Activated T-cell treated with anti-CD3 and anti-CD28 coated beads for 4 hours (primary cell): ENCODE measurements at places on chromosomes 7 and 10.

GRCh38 chr7:88361357-88361756 lies 54.7 kb upstream of the STEAP4 start:
- no peak for DNase-seq

DNA sequence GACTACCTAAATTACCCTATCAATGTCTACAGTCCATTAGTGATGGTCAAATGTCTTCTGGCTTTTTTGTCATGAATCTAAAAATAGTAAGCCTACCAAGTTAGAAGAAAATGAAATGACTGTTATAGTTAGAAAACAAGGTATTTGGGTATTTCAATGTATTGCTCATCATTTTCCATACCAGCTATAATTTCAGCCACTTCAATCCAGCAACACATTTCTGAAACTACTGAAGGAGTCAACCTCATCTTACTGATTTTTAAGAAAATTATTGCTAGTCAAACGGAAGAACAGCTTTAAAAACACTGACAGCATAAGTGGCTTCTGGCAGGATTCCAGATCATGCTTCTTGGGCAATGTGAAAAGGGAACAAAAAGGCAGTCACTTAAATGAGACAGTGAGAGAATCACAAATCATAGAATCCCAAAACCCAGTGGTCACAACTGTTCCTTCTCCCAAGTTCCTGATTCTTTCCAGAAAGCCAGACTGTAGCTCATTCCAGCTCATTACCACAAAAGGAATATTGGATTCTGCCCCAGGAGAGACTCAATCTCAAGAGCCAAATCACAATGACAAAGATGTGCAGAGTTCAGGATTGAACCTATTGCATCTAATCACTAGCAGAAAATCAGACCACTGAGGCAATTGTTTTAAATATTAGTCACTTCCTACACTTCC lies 61.2 kb upstream of the LRRN3 start:
- peak; percentile 36 for DNase-seq

DNA sequence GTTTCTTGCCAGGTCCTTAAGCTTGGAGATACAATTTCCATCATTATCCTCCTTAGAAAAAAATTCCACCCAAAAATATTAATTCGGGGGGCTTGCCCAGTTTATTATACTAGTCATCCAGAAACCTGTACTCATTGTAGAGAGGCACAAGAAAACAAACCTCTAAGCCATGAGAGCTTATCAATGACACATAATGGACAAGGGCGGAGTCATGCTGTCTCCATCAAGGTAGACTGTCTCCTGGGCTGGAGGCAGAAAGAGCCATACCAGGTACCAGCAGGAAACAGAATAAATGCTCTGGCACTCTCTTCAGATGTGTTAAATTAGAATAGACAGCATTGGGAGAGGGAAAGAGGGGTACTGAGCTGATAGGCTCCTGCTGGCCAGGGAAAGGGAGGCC lies 69.8 kb upstream of the GSDME start:
- DNase-seq, result no peak

DNA sequence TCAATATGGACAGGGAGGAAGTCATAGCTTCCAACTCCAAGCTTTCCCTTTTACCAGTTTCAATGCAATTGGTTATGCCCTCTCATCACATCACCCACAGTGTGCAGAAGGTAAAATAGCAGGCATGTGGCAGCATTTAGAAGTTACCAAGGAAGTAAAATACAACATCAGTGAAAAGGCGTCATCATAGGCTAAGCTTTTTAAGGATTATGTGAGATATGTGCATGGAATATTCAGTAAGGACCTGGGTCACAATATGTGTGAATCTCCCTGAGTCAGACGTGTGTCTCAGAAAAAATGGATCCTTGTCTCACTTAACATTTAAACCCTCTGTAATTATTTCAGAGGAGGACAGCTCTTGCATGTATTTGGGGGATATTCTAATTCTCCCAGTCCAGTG lies 522.8 kb upstream of the POM121L12 start:
- no peak for DNase-seq

GRCh38 chr7:66758950-66759628 lies 18.6 kb downstream of the RABGEF1 start:
- no peak for DNase-seq

- no peak for DNase-seq
Observed at GRCh38 chr7:37945336-37945735, 24.9 kb downstream of the EPDR1 start.

- no peak for DNase-seq
Observed at GRCh38 chr10:79017882-79018520, 50.8 kb upstream of the ZMIZ1 start.

DNA sequence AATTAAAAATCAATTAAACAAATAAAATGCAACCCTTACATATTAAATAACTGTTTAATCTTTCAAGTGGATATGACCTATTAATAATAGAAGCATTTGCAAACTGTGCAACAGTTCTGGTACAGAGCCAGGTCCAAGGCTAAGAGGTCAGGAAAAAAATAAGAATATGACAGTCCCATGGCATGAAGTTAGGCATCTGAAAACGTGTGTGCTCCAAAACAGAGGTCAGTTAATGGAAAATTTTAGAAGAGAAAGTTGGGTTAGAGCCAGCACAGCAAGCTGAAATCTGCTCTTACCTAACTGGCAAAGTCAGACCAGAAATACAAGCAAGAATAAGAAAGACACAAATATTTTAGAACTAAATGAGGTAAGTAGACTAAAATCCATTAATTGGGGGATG lies 757.7 kb downstream of the GRM8 start:
- no peak for DNase-seq

DNA sequence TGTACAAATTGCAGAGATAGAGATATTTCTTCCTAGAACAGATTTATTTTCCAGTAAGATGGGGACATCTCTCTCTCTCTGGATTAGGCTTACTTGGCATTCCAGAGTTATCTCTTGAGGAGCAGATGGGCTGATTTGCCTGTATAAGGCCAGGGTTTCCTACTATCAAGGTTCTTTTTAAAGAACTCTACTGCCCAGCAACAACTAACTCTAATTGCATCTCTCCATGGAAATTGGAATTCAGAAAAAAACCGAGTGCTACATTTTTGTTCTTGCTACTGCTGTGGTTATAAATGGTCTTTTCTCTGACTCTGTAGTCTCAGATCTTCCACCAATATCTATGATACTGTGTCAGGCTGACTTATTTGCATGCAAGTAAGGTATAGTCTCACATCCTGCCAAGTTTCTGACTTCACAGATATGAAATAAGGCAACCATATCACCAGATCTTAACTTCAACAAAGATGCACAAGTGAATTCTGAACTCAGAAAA lies 161.1 kb downstream of the CRPPA start:
- no peak for DNase-seq

DNA sequence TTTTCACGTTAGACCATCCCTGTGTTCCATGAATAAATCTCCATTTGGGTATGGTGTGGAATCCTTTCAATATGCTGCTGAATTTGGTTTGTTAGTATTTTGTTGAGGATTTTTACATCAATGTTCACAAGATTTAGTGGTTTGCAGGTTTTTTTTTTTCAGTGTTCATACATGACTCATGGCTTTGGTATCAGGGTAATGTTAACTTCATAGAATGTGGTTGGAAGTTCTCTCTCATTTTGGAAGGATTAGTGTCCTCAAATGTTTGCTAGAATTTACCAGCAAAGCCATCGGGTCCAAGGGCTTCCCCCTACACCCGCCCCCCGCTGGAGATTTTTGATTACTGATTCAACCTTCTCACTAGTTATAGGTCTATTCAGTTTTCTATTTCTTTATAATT lies 398.0 kb downstream of the NXPH1 start:
- DNase-seq, result no peak

DNA sequence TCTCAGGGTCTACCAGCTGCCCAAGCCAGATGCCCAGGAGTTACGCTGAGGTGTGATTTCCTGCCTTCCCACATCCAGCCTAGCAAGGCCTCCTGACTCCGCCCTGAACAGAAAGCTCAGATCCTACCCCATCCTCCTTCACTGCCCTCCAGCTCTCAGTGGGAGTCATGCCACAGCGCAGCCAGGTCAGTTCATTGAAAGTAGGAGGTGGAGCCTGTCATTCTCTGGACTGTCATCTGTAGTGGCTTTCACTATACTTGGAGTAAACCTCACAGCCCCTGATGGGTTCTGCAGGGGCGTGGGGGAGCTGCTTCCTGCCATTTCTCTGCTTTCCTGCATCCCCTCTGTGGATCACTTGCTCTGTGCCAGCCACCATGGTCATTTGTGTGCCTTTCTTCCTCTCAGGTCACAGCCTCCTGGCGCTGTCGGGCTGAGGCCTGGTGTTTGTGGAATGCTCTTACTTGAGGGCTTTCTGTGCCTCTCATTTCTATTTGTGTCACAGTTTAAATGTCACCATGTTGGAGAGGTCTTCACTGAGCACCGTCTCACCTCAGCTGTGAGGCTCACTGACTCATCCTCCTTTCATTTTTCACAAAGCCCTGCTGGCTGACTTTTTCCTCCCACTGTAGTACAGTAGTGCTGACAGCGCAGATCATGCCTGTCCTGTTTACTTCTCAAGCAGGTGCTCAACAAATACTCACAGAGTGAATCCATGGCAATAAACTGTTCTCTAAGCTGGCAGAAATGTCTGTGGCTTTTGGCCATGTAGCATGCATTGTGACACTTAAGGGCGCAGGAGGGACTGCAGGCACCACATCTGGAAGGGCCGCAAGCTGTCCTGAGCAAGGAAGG lies 61.0 kb upstream of the TMEM248 start:
- DNase-seq, result no peak

DNA sequence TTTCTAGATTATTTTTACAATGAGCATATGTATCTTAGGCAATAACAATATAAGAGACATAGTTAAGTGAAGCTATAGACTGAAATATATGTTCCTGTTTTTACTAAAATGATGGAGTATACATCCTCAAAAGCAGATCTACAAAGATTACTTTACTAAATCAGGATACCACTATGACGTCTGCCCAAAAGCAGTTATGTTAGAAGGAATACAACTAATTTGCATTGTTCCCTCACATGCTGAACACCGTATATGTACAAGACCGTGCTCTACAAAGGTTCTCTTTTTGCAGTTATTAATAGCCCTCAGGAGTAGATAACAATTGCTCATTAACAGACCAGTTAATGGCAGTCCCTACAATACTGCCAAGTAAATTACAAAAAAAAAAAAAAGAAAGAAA lies 137.5 kb downstream of the CD36 start:
- DNase-seq, result no peak

- no peak for DNase-seq
Observed at GRCh38 chr10:77236029-77236428, 401.6 kb downstream of the KCNMA1 start.

GRCh38 chr7:6242561-6242960 lies 29.9 kb downstream of the CYTH3 start:
- DNase-seq, result no peak

DNA sequence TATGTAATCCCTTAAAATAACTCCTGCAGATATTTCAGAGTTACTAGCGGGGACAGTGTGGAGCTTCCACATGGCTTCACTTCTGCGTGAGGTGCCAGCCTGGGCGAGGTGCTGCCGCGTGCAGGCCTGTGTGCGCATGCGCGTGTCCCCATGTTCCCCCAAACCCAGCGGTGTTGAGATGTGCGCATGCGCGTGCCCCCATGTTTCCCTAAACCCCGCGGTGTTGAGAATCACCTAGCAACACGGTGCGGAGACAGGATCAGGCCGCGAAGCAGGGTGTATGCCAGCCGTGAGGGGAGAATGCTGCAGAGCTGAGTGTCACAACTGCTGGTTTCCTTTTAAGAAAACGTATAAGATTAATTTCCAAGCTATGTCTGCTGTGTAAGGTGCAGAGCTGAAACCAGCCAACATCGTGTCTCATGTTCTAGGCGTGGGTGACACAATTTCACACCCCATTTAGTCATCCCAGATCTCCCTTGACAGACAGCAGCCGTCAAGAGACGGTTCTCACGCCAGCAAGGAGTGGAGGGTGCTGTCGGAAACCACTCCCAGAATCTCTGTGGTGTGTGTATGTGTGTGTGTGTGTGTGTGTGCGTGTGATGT lies 71.9 kb upstream of the ADARB2 start:
- DNase-seq, result no peak

DNA sequence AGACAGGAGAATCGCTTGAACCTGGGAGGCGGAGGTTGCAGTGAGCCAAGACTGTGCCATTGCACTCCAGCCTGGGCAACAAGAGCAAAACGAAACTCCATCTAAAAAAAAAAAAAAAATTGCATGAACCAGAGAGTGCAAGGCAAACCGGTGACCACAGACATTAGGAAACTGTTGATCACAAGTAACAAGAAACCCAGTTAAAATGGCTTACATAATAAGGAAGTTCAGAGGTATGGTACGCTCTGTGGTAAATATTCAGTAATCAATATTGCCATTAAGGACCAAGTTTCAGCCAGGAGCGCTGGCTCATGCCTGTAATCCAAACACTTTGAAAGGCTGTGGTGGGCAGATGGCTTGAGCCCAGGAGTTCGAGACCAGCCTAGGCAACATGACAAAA lies 9.2 kb upstream of the NT5C2 start:
- no peak for DNase-seq

- no peak for DNase-seq
Observed at GRCh38 chr7:150398108-150398964, 19.2 kb downstream of the ZNF775 start.

- DNase-seq, result no peak
Observed at GRCh38 chr10:96097865-96098264, 32.2 kb upstream of the ZNF518A start.

- no peak for DNase-seq
Observed at GRCh38 chr10:30346615-30347014, 2.5 kb downstream of the MTPAP start.

- no peak for DNase-seq
Observed at GRCh38 chr7:134946260-134946659, 40.0 kb upstream of the AGBL3 start.

GRCh38 chr10:116737627-116738327 lies 4.6 kb downstream of the HSPA12A start:
- no peak for DNase-seq

DNA sequence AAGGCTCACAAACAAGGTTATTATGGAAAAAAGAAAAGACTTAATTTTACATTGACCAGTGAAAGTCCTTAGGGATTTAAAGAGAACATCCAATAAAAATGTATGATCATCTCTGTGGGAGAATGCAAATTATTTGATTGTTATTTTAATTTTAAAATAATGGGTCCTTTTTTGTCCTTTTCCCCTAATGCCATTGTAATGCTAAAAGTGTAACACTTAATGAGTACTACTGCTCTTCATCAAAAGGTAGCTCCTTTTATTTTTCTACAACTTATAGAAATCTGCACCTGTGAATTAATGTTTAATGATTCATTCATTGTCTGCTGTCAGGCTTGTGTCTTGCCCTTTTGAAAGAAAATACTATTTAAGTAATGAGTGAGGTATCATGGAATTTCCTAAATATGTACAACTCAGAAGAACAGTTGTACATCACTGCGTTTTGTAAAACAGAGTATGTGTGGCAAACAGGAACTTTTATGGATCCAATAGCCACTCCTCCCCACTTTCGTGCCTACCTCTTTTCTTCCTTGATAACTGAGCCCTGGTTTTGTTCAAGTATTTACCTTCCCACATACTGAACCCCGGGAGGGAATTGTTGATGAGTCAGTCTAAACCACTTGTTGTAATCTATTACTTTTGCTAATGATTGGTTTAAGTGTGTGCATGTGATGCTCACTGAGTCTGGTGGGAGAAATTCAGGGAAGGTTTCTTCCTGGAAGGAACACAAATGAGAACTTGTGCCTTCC lies 19.9 kb upstream of the TRUB1 start:
- DNase-seq, result no peak
